A549 treated with GW870086 at 1 μM for 4 hours (cell line): ENCODE measurements at places on chromosomes 1 and 21. TPM values are rescaled to one million over a fixed set of nuclear protein-coding genes. Genes with fewer than 3 reads are reported as not detected.

The CR1L gene
- not detected in 5 replicates for total RNA-seq

The RNU1-3 gene
- total RNA-seq, result 36.3 TPM in 1 of 5 replicates, not detected in the others

The ROR1 gene
- 8.3 to 12.3 TPM (median 10.7 TPM) in 5 replicates for total RNA-seq

The MAP3K7CL gene
- total RNA-seq, result 1.4 to 2.6 TPM (median 1.6 TPM) in 5 replicates

The OR6Y1 gene
- total RNA-seq, result not detected in 5 replicates

The KCNC4 gene
- total RNA-seq, result 2.1 to 4.7 TPM (median 4.3 TPM) in 5 replicates

The TLR5 gene
- total RNA-seq, result 0.05 to 0.58 TPM (median 0.24 TPM) in 5 replicates

The SH3BGR gene
- total RNA-seq, result 0.46 to 1.3 TPM (median 0.60 TPM) in 5 replicates

The CHD1L gene
- total RNA-seq, result 30.5 to 34.5 TPM (median 33.1 TPM) in 5 replicates

The NOC2L gene
- total RNA-seq, result 67.6 to 85.4 TPM (median 84.8 TPM) in 5 replicates

The CDCA8 gene
- total RNA-seq, result 44.9 to 49.2 TPM (median 46.5 TPM) in 5 replicates

The KLF17 gene
- 0.57 to 0.67 TPM (median 0.63 TPM) in 5 replicates for total RNA-seq

The KCNH1 gene
- total RNA-seq, result 1.3 to 2.3 TPM (median 1.7 TPM) in 5 replicates

The MCOLN2 gene
- total RNA-seq, result 1.2 to 2.9 TPM (median 2.1 TPM) in 5 replicates

The LRRC42 gene
- 27.6 to 28.8 TPM (median 28.4 TPM) in 5 replicates for total RNA-seq

The C1orf87 gene
- total RNA-seq, result not detected in 5 replicates

The SERPINC1 gene
- total RNA-seq, result 0.11 to 0.16 TPM (median 0.13 TPM) in 3 of 5 replicates, not detected in the others

The CD1B gene
- not detected in 5 replicates for total RNA-seq

The NPR1 gene
- 0.97 to 1.6 TPM (median 1.1 TPM) in 5 replicates for total RNA-seq

The SIK1 gene
- total RNA-seq, result 8.9 to 22.8 TPM (median 14.1 TPM) in 5 replicates

The TMCO1 gene
- total RNA-seq, result 152 to 174 TPM (median 165 TPM) in 5 replicates

The DNAJC28 gene
- 0.17 to 0.49 TPM (median 0.29 TPM) in 5 replicates for total RNA-seq

The CDKN2C gene
- 8.7 to 11.4 TPM (median 10.2 TPM) in 5 replicates for total RNA-seq

The LBR gene
- 29.9 to 44.3 TPM (median 38.1 TPM) in 5 replicates for total RNA-seq

The CHI3L2 gene
- 0.42 to 0.79 TPM (median 0.54 TPM) in 4 of 5 replicates, not detected in the other for total RNA-seq

The AJAP1 gene
- total RNA-seq, result not detected in 5 replicates

The TRIM58 gene
- total RNA-seq, result not detected in 5 replicates

The THEM4 gene
- total RNA-seq, result 13.9 to 14.4 TPM (median 14.3 TPM) in 5 replicates

The DMBX1 gene
- total RNA-seq, result 0.70 to 1.2 TPM (median 1.1 TPM) in 5 replicates

The KCNJ9 gene
- total RNA-seq, result not detected in 5 replicates

The ATP1A4 gene
- not detected in 5 replicates for total RNA-seq

The FOXO6 gene
- 0.49 to 0.82 TPM (median 0.65 TPM) in 5 replicates for total RNA-seq

The RNU1-4 gene
- total RNA-seq, result 36.3 TPM in 1 of 5 replicates, not detected in the others

The TFF2 gene
- total RNA-seq, result not detected in 5 replicates

The CALML6 gene
- 0.17 to 0.49 TPM (median 0.26 TPM) in 4 of 5 replicates, not detected in the other for total RNA-seq

The RGS4 gene
- not detected in 5 replicates for total RNA-seq

The NCAM2 gene
- not detected in 5 replicates for total RNA-seq

The CAMK1G gene
- 0.16 to 0.51 TPM (median 0.26 TPM) in 5 replicates for total RNA-seq

The IGSF5 gene
- total RNA-seq, result not detected in 5 replicates

The F13B gene
- 0.06 to 0.09 TPM (median 0.08 TPM) in 3 of 5 replicates, not detected in the others for total RNA-seq

The RBP7 gene
- 6.2 to 7.8 TPM (median 6.9 TPM) in 5 replicates for total RNA-seq

The LRRIQ3 gene
- total RNA-seq, result 0.56 to 1.5 TPM (median 0.78 TPM) in 5 replicates

The SLFNL1 gene
- total RNA-seq, result 0.07 TPM in 1 of 5 replicates, not detected in the others

The ADORA1 gene
- total RNA-seq, result 0.58 to 1.2 TPM (median 0.80 TPM) in 5 replicates
